ENCODE measurements at places on chromosomes 12 and 14.

DNA sequence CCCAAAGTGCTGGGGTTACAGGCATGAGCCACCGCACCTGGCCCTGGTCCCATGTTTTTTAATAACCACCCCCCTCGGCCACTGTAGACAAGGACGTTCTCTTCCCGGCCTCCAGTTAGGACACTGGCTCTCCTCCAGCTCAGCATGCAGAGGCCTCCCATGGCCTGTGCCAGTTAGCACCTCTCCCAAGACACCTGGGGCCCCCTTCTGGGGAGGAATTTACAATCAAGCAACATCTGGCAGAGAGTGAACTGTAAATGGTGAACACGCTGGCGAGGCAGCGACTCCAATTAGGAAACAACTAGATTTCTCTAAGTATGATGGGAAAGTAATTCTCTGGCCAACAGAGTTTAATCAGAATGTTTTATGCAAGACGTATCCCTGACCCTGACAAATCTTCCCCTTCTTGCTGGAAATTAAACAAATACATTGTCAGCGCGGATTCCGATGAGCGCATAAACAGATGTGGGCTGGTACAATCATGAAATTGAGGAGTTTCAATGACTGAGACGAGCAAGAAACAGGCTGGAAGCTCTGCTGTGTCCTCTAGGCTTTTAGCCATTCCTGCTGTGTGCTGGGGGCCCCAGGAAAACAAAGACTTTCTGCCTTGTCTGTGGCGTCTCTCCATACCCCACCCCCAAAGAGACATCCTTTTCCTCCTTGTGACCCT lies 61.7 kb upstream of the DLK1 start:
- no peak for DNase-seq

DNA sequence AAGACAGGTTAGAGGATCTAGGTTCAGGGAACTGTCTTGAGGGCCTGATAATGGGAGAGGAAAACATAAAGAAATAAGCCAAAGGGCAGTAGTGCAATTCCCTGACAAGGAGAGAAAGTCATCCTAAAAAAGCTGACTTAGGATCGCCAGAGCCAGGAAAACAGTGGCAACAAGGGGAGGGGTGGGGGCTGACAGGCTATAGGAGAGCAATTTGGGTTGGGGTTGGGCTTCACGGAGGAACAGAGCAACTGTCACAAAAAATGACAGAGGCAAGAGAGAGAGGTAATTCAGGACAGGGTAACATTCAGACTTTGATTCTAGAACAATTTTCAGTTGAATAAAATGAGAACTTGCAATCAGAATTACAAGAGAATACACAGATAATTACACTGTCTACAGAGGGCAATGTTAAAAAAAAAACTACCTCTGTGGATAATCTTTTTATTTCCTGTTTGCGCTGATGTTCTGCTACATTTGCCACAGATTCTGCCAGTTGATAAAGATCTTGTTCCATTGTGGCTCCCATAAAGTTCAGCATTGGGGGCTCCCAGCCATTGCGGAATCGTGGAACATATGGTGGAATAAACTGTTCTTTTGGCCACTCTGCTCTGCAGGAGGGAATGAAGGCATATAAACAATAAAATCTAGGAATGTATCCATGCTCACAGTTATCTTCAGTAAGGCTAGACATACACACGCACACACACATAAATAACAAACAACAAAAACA lies 138.6 kb downstream of the EPS8 start:
- no peak for DNase-seq

DNA sequence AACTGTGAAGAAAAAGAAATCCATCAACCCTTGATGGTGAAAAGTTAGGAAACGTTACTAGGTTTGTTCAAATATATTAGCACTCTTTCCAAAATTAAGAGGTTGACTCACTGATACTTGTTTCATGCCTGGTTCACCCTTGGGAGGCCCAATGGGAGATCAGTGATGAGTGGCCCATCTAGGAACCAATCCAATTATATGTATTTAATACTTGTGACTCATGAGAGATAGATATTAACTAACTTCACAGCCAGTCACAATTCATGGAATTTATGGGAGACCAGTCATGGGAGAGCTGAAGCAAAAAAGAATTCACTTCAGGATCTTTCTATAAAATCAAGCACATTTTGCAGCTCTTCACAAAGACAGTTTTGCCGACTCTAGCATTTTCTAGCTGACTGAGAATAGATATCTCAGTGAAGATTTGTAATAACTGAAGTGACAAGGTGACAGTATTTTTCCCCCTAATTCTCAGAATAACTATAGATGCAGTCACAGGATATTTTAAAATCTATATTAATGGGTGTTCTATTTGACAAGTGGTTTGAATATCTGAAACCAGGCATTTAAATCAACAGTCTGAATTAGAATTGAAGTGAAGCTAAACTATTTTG lies 230.2 kb downstream of the EPS8 start:
- no peak for DNase-seq

DNA sequence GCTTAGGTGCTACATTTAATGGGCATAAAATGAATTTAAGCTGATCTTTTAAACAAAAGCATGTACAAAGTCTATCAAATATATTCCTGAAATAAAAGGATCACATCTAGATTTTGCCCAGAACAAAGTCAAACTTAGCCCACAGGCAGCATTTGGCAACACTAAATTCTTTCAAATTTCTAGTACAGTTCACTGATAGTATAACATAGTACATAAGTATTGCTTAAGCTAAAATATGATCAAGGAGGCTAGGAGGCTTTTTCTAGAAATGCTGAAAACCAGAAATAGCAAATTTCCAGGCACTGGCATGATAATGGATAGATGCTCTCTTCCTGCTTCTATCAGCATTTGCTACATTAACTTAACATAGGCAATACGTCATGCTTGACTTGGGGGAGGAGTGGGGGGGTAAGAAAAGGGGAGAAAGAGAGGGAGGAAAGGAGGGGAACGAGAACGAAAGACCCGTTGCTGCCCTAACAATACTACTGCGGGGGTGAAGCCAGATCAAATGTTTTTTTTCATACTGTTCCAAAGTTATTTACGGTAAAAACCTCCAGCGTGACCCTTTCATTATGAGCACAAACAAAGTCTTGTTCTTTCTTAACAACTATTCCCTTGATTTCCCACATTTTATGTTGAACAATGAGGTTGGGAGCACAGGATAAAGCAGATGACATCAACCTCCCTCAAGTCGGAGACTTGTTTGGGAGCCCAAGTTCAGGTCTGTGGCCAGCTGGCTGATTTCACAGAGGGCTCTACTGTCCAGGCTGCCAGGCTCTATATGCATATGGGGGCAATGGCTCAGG lies 10.6 kb downstream of the TMED10 start:
- DNase-seq = no peak

- no peak for DNase-seq
These were observed 25.8 kb downstream of the NR1H4 start for GRCh38 chr12:100499416-100499815.

- DNase-seq = peak; percentile 89
These were observed 18.3 kb downstream of the PLEKHG7 start for GRCh38 chr12:92721130-92721529.

GRCh38 chr14:69701291-69701690 lies 65.7 kb upstream of the SRSF5 start:
- DNase-seq = no peak

GRCh38 chr14:36665887-36666415 lies 4.3 kb downstream of the PAX9 start:
- DNase-seq = no peak

DNA sequence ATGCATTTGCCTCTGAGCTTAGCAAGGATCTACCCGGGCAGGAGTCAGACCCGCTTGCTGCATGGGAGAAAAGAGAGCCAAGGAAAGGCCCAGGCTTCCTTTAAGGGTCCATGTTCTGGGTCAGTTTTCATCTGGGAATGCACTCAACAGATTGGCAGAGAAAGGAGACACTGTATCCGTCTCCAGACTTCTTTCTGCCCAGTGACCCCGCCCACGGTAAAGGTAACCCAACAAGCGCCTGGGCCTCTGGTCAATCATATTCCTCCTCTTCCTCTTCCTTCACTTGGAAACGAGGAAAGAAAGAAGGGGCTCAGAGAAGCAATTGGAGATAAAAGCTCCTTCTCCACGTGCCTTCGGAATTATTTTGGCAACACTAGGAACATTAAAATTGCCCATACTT lies 27.1 kb upstream of the TCP11L2 start:
- DNase-seq = peak; percentile 36

- DNase-seq = no peak
These were observed 74.3 kb downstream of the SSPN start for GRCh38 chr12:26269562-26270284.

DNA sequence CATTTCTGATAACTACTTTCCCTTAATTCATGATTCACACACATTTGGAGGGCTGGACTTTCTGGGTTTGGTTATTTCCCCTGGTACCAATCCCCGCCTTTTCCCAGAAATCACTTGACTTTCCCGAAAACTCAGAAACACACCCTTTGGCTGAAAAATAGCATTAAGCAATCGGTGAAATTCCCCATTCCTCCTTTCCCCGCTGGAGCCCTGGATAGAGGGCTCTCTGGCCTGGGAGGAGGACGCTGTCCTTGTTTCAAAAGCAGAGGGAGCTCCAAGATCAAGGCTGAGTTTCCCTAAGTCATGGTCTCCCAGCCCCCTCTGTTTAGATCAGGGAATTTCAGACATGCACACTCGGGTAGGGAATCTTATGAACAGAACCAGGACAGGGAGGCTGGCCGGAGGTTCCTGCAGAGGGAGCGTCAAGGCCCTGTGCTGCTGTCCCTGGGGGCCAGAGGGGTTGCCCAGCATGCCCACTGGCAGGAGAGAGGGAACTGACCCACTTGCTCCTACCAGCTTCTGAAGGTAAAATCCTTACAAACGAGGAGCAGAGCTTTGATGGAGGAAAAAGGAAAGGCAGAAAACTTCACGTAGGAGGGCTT lies at the start of gene C1S:
C1S (plus strand) TSS at position 366 of the 602 bp plus-strand sequence. CDS start 1,195 bp downstream, outside the sequence.
- peak; percentile 93 for DNase-seq

DNA sequence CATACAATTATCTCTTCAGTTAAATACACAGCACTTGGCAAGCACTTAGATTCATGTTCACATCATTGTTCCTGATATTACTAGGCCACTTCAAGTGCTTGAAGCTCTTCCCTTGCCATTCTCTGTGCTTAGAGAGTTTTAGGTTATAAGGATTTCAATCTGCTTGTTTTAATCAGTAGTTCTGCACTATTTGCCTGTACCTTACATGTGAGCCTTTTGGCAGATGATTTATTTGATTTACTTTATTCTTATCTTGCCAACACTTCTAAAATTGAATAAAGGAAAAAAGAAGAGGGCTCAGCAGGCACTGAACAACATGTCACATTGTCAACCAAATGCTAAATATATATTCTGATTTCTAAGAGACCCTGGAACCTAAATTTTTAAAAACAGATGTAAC lies 363.8 kb upstream of the USP15 start:
- no peak for DNase-seq

GRCh38 chr12:15627995-15628945 lies 160.9 kb downstream of the EPS8 start:
- no peak for DNase-seq

- DNase-seq = no peak
These were observed 8.6 kb upstream of the SLC41A2 start for GRCh38 chr12:104966677-104967076.

DNA sequence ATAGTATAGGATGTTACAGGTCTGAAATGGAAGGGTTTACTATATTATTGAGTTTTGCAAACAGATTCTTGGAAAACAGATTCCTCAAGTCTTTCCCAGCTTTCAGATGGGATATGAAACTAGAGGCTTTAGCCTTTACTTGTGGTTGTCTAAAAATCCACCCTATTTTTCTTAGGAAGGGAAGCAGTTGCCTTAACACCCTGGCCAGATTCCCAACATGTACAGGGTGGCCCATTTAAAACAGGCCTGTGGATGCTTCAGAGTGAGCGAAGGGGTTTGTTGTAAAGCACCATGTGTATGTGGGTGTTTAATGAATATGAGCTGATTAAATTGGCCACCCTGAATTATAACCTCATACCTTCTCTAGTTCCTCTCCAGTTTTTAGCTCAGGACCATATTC lies 415.9 kb downstream of the ZFP36L1 start:
- DNase-seq = no peak

GRCh38 chr12:4135919-4136605 lies 137.5 kb upstream of the CCND2 start:
- DNase-seq = peak; percentile 81

- DNase-seq = no peak
These were observed 22.2 kb downstream of the AGAP2 start for GRCh38 chr12:57716305-57716704.

- DNase-seq = no peak
These were observed 1934.2 kb upstream of the SEL1L start for GRCh38 chr14:83467811-83468210.

DNA sequence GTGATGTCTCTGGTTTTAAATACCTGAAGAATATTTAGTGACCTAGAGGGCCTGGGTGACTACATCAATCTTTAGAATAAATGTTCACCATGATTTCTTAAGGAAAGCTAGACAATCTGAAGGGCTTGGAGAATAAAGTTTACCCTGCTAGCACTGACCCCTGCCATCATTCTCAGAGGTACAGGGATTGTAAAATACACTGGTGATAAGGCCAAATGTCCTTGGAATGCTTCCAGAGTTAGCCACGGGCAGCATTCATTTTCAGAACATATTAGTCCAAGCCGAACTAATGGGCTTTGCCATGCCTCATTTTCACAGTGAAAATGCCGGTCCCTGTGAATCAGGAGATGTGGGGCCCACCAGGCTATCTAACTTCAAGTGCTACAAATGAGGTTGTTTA lies 1381.7 kb upstream of the SEL1L start:
- no peak for DNase-seq

DNA sequence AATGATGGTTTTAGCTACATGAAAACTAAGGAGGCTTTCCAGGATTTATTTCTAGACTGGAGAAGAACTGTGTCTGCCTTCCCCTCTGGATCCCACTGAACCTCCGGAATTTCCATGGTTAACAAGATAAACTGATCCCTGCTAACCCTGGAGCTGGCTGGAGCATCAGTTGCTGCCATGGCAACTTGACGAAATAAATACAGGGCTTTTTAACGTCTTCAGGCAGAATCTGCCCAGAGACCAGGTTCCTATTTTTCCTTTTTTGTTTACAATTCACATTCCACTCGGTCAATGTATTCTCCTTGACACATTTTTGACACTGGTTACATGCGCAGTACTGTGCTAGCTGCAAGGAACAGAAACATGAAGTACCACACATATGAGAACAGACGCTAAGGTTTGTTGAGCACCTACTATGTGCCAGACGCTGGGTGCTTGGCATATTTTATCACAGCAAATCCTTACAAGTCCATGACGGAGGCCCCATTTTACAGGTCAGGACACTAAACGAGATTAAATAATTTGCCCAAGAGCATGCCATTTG lies 1.7 kb downstream of the C14orf132 start:
- DNase-seq = peak; percentile 22

DNA sequence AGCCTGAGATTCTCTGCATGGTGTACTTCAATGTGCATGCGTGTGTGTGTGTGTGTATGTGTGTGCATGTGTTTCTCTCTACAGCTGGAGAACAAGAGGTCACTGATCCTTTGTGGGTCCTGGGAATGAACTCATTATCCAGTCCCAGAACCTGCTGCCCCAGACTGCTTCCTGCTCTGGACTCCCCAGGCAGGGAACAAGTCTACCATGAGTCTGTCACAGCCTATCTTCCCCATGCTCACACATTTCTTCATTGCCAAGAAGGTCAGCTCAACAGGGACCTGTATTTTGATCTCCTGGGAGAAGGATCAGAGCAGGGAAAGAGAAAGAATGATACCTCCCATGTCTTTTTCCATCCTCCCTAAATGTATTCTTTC lies 2.9 kb upstream of the AGAP2 start:
- DNase-seq = no peak
